ENCODE measurements at places on chromosomes 2 and 18. TPM values are rescaled to one million over a fixed set of nuclear protein-coding genes. Genes with fewer than 3 reads are reported as not detected.
A peak's percentile ranks its signal among the peaks of the same experiment; 100 is the strongest.

DNA sequence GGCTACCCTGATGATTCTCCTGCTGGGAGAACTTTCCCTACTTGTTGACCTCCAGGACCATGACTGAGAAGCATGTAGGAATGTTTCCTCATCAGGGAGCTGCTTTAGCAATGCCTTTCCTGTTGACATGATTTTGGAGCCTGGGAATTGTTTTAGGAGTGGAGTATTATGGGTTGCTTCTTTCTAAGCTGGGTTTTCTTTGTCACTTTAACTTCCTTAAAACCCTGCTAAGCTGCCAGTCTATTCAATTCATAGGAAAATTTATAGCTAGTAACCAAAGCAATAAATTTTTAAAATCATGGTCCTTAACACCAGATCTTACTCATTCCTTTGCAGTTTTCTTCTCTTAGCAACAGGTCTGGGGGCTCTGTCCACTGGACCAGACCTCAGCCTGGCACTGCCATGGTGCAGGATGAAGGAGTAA is 125.6 kb upstream of the TACR1 start:
- DNase-seq: no peak

GRCh38 chr2:1546023-1546591 is 132.8 kb downstream of the TPO start:
- DNase-seq: peak; percentile 88

DNA sequence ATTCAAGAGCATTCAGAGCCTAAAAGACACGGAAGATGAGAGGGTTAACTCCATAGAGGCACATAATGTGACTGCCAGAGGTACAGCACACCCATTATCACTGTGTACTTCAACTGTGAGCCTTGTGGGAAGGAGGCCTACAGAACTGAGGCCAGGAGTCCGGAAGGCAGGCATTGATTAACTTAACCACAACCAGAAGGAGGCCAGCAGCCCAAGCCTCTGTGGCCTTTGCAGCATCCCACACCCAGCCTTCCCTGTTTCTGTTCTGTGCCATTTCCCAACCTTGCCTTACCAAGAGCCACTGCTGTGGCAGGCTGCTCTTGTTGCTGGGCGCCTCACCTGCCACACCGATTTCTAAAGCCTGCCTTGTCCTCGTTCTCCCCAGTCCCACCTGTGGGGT is 27.2 kb downstream of the SIGLEC15 start:
- DNase-seq: no peak

DNA sequence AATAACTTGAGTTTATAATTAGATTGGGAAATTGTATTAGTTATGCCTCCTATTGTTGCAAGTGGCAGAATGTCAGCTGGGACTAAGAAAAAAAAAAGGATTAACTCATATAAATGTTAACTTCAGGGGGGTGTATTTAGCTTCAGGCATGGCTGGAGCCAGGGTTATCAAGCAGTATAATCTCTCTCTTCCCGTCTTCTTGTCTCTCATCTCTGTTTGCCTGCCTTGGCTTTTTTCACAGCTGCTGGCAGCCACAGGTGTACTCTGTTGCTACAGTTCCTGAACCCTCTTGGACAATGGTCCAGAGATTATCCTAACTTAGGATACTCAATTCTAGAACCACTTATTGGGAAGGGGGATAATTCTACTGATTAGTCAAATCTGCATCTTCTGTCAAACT is 370.7 kb upstream of the MEX3C start:
- no peak for DNase-seq

- no peak for DNase-seq
These were observed 3.7 kb downstream of the CLEC4F start for GRCh38 chr2:70816726-70817125.

- DNase-seq: no peak
These were observed 83.4 kb upstream of the STK39 start for GRCh38 chr2:168330624-168331423.

DNA sequence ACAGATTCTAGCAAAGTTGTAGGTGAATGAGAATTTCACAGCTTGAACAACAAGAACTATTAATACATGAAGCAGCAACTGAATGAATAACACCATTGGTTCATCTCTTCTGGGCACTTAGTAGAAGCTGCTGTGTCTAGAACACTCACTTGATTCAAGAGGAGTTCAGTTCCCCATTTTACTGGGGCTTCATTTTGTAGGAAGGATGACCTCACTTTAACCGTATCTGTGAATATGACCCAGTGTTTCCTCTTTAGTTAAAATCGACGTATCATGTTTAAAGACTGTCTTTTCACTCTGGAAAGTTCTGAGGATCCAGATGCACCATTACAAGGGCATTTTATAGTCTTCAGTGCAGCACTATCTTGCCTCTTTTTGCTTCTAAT is 47.8 kb downstream of the LRRTM1 start:
- no peak for DNase-seq

GRCh38 chr18:46334868-46335281 is 230.7 kb downstream of the HAUS1 start:
- peak; percentile 71 for DNase-seq

- DNase-seq: no peak
These were observed 78.9 kb downstream of the EHD3 start for GRCh38 chr2:31312898-31313297.

DNA sequence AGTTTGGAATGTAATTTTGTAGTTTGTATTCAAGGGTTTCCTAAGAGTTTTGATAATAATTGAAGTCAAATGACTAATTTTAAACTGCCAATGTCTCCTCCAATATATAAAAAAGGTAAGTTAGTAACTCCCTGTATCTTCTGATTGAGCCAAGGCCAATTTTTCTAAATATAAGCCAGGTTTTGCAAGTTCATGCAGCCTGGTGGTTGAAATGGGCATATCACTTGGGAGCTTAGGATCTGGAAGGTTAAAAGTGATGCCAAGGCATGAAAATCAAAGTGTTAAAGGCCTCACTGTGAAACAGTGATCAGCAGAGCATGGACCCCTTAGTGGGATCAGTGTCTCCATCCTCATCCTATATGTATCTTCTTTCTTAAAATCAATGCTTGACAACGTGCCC is 60.5 kb downstream of the MERTK start:
- no peak for DNase-seq

- DNase-seq: no peak
These were observed 226.2 kb upstream of the ZSWIM2 start for GRCh38 chr2:187075199-187075635.

DNA sequence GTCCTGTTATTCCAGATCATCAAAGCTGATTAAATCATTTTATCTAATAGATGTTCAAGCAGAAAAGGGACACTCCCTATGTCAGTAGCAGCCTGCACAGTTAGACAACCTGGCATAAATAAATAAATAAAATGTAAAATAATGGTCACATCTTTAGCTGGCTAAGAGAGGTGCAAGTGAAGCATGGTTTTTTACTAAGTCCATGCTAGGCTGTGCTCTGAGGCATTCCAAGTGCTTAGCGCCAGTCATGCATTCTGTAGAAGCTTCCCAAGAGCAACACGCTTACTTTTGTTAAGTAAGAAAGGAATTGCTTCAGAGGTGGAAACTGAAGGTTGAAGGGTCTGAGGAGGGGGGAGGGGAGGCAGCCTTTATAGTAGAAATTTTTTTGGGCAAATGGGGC is 351.2 kb downstream of the CDH2 start:
- DNase-seq: no peak

- DNase-seq: no peak
These were observed 362.0 kb downstream of the FSIP2 start for GRCh38 chr2:186100636-186101035.

DNA sequence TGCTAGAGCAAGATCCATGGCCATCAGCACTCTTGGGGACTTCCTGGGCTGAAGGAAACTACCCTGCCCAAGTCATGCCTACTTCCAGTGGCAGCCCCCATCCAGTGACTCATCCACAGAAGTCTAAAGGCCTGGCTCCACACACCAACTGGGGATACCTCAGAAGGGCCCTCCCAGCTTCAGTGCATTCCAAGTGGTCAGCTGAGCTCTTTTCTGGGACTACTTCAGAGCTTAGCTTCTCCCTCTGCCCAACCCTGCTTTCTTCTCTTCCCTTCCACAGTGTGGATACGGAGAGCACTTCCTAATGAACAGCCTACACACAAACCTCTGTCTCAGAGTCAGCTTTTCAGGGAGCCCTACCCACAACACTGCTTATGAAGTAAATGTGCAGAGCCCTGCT is 66.5 kb downstream of the CLHC1 start:
- DNase-seq: no peak

GRCh38 chr2:169036736-169037440 is 5.8 kb upstream of the ABCB11 start:
- DNase-seq: no peak

The DQX1 gene
- 0.93 TPM for total RNA-seq

The NAT8 gene
- total RNA-seq: not detected

The CHRND gene
- 0.11 TPM for total RNA-seq

The CIB4 gene
- total RNA-seq: not detected

The DNAH6 gene
- total RNA-seq: 1.6 TPM

The TEX51 gene
- not detected for total RNA-seq

All from endodermal cell (in vitro differentiated cells).